Mesenteric fat pad (tissue), 1 donor: ENCODE measurements at places on chromosomes 3 and 15. TPM values are rescaled to one million over a fixed set of nuclear protein-coding genes. Genes with fewer than 3 reads are reported as not detected.

- DNase-seq = peak; percentile 28
Measured at GRCh38 chr15:90031231-90031791, 30.2 kb downstream of the ZNF710 start.

CCDC54 gene
- not detected for total RNA-seq

DNA sequence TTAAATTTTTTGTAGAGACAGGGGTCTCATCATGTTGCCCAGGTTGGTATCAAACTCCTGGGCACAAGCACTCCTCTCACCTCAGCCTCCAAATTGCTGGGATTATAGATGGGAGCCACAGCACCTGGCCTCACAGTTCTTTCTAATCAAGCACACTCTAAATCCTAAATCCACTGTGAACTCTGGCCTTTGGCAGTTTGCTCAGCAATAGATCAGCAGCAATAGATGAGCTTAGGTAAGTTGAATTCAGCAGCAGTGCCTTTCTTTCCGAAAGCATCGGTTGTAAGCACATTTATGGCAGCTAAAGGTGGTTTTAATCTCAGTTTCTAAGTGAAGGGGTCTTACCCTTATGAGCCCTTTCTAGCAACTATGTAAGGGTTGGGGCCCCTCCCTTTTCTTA lies 16.6 kb downstream of the PDHB start:
- no peak for DNase-seq

- no peak for DNase-seq
Measured at GRCh38 chr15:48006031-48006511, 114.7 kb upstream of the SLC24A5 start.

C3orf62 gene
- total RNA-seq = 5.8 TPM

DNA sequence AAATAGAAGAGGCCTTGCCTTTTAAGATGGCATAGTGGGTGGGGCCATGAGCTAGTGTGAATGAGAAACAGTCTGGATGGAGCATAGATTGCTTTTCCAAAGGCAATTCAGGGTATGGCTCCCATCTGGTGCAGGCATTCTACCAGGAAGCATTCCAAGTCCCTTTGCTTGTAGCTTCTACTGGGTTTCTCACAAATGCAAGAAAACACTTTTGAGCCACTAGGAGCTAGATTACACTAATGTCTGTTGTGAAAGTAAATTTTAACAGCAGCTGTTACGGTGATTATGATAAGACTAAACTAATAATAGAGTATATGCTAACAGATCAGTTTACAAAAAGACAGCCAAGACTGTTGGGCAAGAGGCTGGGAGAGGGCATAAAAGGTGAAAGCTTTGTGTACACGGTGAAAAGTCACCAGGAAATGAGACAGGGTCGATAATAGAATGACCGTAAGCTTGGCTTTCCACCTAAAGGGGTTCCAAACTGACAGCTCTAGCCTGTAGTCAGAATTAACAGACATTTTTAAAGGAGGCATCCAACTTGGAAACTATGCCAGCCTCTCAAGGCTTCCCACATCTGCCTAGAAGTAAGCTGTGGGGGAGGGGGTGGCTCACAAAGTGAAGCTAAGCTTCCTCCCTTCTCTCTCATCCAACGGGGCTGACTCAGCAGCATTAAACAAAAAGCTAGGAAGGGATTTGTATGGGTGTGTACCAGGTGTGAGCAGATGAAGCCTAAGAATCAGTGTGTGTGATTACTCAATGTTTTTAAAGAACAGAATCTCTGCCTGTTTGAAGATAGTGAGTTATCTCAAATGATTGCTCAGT lies 61.1 kb upstream of the GPD1L start:
- no peak for DNase-seq

DNA sequence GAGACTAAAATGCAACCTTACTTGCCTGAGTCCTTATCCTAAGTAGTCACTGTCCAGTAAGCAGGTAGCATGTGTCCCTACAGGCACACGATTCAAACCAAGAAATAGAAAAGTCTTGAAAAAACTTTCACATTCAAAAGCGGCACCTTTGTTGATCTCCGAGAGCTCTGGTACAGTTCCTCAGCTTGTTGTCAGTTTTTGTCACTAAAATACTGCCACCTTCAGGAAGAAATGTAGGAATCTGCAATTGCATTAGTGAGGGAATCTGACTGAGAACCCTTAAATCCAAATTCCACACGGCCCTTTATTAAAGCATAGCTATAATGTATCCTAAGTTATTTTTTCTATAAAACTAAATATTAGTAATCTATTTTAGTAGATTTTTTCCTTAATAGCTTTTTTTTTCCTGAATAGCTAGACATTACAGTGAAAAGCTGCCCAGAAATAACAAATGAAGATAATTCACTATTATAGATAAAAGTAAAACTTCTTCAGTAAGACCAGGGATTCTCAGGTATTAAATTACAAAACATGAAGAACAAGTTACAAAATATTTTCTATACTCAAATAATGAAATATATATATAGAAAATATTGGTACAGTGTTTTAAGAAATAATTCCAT lies 44.0 kb downstream of the CCDC54 start:
- DNase-seq = no peak

DNA sequence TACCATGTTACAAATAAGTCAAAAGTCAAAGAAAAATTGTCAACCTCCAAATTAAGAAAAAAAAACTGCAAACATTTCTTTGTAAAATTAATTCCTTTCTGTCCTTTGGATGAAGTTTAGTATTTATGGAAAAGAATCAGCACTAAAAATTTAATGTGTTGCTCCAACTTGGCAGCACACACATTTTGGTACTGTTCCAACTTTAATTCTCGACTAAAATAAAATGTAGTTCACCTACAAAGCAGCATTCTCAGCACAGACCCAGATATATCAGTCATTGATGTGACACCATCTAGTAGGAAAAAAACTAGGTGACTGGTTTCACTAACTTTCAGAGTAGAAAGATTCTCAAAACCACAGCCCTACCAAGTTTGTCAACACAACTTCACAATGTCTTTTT lies 131.7 kb upstream of the ROBO2 start:
- no peak for DNase-seq

TCF12 gene
- 103 TPM for total RNA-seq

PLAAT1 gene
- 1.2 TPM for total RNA-seq
